ENCODE measurements at places on chromosomes 4 and X.

GRCh38 chr4:3221996-3222395 lies 27.0 kb upstream of the MSANTD1 start:
- no peak for DNase-seq

- DNase-seq = no peak
Measured at GRCh38 chrX:23790155-23790497, 7.2 kb downstream of the SAT1 start.

DNA sequence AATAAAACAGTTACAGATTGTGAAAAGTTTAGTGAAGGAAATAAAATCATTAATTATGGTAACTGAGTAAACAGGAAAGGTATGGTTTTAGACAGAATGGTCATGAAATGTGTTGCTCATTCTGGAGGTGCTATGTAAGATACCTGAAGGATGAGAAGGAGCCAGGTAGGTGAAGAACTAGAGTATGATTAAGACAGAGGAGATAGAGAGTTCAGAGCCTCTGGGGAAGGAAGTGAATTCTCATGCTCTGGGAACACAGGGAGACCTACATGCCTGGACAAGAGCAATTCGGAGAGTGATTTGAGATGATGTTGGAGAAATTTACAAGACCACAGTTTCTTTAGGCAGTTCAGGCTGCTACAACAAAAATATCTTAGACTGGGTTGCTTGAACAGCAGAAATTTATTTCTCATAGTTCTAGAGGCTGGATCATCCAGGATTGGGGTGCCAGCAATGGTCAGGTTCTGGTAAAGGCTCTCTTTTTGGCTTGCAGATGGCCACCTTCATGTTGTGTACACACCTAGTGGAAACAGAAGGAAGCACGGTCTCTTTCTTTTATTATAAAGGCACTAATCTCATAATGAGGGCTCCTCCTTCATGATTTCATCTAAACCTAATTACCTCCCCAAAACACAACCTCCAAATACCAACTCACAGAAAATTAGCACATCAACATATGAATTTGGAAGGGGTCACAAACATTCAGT lies 1416.1 kb downstream of the PCDH7 start:
- no peak for DNase-seq

GRCh38 chr4:161097821-161098220 lies 1066.0 kb downstream of the FSTL5 start:
- DNase-seq = no peak

GRCh38 chrX:30592831-30593230 lies 15.3 kb upstream of the TASL start:
- DNase-seq = no peak

GRCh38 chr4:29277381-29277780 lies 1442.8 kb upstream of the PCDH7 start:
- no peak for DNase-seq

GRCh38 chr4:116632269-116632668 lies 453.1 kb downstream of the TRAM1L1 start:
- DNase-seq = no peak

- no peak for DNase-seq
Measured at GRCh38 chr4:141002323-141002805, 130.9 kb downstream of the RNF150 start.

GRCh38 chrX:130110379-130111219 lies at the start of gene ELF4:
Gene ELF4 (minus strand): TSS chrX:130110497. CDS start chrX:130081330, 29,167 bp downstream.
- DNase-seq = no peak

- DNase-seq = no peak
Measured at GRCh38 chrX:88886908-88887307, 139.9 kb downstream of the CPXCR1 start.

GRCh38 chr4:158255727-158256324 lies 45.5 kb downstream of the TMEM144 start:
- no peak for DNase-seq

- no peak for DNase-seq
Measured at GRCh38 chr4:26724534-26724933, 136.1 kb upstream of the STIM2 start.

- DNase-seq = no peak
Measured at GRCh38 chr4:40199999-40200874, 3.4 kb downstream of the RHOH start.

GRCh38 chr4:147815741-147816140 lies 83.9 kb downstream of the ARHGAP10 start:
- no peak for DNase-seq

- no peak for DNase-seq
Measured at GRCh38 chrX:44621078-44621477, 78.4 kb upstream of the FUNDC1 start.

- DNase-seq = no peak
Measured at GRCh38 chrX:48689208-48689920, 5.8 kb downstream of the WAS start.

- DNase-seq = no peak
Measured at GRCh38 chrX:66021765-66022631, 17.9 kb downstream of the VSIG4 start.

DNA sequence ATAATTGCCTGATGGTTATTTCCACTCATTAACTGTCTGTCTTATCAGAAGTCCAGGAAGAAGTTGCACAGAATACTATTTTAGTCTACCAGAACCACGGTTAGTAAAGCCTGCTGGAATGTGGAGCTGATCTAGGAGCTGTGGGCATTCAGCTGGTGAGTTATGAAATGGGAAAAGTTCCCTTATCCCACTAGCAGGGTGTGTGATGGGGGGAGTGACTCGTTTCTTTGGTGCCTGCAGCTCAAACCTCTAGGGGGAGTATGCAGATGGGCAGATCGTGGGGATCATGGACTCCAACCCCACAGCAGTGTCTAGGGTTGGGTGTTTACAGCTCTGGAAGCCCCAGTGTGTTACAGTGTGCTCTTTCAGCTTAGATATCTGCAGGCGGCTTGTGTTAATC lies 305.7 kb upstream of the BOD1L1 start:
- no peak for DNase-seq

DNA sequence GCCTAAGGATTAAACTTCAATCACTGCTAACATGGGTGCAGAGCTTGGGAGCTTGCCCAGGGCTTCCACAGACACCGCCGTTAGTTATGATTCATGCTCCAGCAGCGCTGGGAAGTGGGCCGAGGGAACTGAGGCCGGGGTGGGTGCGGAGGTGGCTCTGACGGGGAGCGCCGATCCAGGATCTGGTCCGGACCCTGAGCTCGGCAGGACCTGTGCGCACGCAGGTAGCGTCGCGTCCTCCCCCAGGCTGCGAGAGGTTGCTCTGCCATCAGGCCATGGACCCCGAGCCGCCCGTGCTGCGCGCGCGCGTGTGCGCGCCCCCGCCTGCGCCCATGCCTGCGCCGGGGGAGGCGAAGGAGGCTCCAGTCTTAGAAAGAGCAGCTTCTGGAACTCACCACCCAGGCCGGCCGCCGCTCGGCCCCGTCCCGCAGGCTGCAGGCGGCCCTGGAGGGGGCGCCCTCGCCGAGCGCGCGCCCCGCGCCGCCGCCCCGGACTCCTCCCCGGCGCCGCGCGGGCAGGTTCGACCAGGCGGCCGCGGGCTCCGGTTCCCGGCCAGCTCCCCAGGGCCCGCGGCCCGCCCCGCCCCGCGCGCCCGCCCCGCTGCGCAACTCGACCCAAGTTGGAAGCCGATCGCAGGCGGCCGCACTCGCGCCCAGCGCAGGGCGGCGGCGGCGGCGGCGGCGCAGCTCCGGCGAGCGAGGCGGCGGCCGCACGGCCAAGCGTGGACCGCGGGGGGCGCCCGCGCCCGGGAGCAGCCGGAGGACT lies 732 bp upstream of the ADRA2C start:
- DNase-seq = peak; percentile 35

- no peak for DNase-seq
Measured at GRCh38 chrX:31819455-31819854, 747.6 kb upstream of the FTHL17 start.

DNA sequence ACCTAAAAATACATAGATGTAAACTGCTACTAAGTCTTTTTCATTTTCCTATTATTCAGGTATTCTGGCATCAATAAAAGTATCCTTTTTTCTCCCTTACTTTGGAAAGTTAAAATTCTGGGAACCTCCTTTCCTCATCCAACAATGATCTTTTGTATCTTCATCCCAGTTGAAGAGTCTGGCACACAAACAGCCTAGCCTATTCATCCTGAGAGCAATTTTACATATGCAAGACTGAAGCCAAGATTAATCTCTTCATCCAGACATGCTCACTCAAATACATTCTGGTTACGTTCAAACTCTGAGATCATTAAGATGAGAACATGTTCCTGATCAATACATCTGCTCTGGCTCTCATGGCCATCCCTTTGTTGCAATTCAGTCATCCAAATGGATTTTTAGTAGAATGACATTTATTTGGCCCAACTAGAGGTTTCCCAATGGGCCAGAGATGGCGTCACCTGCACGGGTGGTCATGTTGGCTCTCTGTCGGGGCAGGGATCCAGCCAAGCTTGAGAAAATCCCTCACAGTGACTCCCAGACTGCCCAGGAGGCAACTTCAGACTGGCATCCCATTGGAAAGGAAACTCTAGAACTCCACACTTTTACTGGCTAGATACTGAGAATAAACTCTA lies 135.3 kb upstream of the VCX2 start:
- no peak for DNase-seq

DNA sequence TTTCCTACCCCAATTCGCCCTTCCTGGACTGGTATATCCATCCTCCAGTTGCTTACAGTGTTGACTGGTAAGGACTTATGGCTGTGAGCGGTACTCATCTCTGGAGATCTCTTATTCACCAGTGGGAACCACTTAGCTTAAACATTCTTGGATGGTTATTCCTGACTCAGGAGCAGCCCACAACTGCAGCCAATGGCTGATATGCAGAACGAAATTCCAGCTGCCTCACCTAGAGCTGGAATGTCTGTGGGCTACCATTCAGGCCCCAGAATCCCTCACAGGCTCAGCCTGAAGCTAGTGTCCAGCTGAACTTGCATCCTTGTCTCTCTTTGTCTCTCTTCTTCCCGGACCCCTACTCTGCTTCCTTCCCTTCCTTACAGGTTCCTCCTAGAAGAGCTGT lies 138.9 kb upstream of the SMIM31 start:
- no peak for DNase-seq

DNA sequence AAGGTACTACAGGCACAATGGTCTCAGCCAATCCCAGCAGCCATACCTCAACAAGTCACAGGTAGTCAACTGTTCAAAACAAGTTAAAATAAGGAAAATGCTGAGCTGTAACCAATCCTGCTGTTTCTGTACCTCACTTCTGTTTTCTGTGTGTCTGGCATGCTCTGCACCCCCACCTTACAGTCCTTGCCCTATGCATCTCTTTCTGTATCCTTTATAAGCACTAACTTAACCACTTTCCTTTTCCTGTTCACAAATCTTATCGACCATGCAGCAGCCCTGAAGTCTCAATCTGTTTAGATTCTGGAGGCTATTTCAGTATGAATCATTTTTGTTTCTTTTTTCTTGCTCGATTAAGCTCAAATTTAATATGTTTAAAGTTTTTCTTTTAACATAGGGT lies 12.5 kb upstream of the FAM13A start:
- no peak for DNase-seq

- DNase-seq = peak; percentile 12
Measured at GRCh38 chr4:72031868-72032608, at the start of gene NPFFR2. Gene NPFFR2 (plus strand): TSS chr4:72032000. CDS start chr4:72128592, 96,592 bp downstream.

GRCh38 chrX:53188763-53189162 lies 36.2 kb downstream of the KDM5C start:
- no peak for DNase-seq

Data from posterior cingulate gyrus (tissue), 11 donors.